ENCODE measurements at places on chromosomes 6 and 20. TPM values are rescaled to one million over a fixed set of nuclear protein-coding genes. Genes with fewer than 3 reads are reported as not detected.
A peak's percentile ranks its signal among the peaks of the same experiment; 100 is the strongest.

DNA sequence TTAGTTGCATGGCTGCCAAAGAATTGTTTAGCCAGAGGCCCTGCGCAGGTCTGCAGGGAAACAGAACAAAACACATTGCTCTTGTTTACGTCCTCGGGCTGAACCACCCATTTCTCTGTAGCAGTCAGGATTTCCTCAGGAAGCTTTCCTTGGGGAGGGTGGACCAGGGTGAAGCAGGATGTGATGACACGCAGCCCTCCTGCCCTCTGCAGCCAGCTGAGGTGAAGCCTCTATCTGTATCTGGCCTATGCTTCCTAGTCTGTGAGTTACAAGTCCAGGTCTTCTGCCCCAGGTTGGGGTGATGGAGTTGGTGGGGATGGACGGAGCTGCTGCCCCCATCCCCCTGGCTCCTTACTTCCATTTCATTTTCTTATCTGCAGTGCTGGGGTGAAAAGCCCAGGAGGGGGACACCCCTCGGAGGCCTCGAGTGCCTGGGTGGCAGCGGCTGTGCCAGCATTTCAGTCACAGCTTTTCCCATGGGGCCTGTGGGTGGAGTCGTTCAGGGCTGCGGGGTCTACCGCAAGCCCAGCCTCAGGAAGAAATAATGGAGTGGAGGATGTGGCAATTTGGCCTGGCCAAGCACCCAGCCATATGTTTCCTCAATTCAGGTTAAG is 24.9 kb downstream of the SASH1 start:
- peak; percentile 90 for DNase-seq

DNA sequence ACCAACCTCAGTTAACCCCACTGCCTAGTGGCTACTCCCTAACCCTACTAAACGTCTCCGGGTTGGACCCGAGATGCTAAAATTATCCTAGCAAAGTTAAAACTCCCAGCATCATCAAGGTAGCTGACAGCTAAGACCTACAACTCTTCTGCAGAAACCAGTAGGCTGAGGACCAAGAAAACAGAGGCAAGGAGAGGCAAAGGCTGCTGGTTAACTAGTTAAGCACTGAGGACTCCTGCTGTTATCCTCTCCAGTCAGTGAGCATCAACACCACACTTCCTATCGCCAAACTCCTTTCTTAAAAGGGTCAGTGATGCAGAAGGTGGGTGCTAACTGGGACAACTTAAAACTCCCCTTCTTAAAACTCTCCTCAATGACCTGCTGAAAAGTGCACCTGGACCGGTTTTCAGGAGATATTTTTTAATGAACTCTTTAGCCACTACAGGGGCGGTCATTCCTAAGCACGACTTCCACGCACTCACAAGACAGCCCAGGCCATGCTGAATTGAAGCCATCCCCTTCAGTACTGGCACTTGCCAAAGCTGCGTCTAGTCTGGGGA is 1.7 kb downstream of the TRERF1 start:
- DNase-seq: peak; percentile 21

Gene GPX5
- polyA plus RNA-seq: not detected

DNA sequence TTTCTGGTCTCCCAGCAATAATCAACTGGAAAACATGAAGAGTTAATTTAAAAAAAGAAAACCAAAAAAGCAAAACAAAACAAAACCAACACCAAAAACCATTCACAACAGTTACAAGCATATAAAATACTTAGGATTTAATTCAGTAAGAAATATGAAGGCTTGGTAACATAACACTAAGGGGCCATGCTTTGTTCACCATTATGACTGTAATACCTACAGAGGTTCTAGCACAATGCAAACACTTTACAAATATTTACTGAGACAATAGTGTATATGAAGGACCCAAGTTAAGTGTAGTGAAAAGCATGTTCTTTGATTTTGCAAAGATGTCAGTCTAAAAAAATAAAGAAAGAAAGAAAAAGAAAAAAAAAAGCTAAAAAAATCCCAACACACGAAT is 109.8 kb upstream of the EMILIN3 start:
- DNase-seq: no peak

Gene BANF2
- polyA plus RNA-seq: not detected

DNA sequence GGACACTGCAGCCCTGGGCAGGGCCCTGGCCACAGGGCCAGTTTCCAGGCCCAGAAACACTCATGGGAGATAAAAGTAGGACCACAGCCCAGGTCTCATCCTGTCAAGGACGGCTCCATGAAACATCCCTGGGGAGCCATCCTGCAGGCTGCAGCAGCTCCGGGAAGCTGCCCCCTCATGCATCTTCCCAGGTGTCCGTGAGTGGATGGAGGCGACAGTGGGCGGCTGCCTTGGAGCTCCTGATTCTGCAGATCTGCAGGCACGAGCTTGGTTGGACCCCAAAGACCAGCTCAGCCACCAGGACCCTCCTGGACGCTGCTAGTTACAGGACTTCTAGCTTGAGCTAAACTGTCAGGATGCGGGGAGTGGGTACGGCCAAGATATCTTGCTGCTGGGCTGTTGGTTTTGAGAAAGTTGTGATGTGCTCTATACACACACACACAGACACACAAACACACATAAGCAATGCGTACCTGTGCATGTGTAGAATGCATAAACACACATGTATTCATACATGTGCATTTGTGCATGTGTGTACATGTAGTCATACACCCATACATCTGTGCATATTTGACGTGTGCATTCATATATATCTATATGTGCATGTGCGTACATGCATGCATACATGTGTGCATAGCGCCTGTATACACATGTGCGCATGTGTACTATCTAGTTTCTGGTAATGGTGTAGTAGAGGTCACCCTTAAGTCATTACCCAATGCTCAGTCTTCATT is 297.8 kb downstream of the TAF4 start:
- DNase-seq: no peak

Gene C20orf204
- 0.52 TPM for polyA plus RNA-seq

GRCh38 chr6:23021487-23021886 is 452.1 kb downstream of the HDGFL1 start:
- DNase-seq: no peak

GRCh38 chr6:34301408-34301807 is 52.6 kb upstream of the SMIM29 start:
- peak; percentile 96 for DNase-seq

DNA sequence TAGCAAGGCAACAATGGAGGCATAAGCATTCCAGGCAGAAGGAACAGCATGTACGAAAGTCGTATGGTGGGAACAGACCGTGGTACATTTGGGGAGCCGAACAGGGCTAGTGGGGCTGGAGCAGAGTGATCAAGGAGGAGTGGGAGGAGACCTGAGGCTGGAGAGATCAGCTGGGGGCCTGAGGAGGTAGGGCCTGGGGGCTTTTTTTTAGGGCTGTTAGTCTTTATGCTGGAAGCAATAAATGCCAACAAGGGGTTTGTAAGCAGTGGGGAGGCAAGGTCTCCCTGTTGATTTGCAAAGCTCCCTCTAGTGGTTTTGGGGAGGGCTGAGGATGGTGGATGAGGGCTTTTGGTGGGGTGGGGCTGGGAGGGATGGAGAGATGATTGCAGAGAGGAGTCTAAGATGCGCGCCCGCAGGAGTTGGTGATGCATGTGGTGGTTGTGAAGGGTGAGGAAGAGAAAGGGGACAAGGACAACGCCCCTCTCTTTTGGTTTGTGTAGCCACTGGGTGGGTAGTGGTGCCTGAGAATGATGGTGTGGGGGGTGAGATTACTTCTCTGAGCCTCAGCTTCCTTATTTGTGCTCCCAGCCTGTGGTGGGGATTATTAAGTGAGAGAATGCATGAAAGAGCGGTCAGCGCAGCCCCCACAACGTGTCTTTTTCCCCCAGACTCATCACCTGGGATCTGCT is 74.1 kb upstream of the TOX2 start:
- DNase-seq: no peak

Gene CDC5L
- 28.0 TPM for polyA plus RNA-seq

DNA sequence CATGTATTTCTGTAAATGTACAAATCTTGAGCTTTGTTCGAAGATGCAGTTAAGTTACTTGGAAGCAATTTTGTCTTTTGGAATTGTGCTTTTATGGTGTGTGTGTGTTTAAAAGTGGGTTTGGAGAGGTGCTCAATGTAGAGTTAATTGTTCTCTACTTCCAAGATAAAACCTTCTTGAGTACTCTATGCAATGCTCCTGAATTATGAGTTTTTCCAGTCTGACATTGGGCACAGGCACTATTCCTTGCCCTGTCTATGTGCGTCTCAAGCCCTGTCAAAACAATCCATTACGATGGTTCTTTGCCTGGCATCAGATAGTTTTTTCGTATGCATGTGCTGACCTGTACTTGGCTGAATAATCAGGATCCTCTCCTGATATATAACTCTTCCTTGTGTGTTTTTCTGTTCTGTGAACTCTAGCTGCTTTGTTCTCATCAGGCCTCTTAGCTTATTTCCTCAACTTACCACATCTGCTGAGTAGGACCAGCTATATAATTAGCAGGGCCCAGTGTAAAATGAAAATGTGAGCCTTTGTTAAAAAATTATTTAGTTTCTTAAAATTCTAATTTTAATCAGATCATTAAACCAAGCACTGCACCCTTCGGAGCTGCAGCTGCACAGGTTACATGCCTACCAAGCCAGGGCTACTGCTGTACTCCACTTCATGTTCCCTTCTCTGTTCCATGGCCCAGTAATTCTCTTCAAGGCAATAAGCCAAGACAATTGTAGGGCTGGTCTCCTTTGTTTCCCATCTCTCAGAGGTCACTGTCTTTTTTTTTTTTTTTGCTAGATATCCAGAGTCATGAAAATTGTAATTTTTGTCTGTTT is 160.1 kb downstream of the ZFAND3 start:
- no peak for DNase-seq

DNA sequence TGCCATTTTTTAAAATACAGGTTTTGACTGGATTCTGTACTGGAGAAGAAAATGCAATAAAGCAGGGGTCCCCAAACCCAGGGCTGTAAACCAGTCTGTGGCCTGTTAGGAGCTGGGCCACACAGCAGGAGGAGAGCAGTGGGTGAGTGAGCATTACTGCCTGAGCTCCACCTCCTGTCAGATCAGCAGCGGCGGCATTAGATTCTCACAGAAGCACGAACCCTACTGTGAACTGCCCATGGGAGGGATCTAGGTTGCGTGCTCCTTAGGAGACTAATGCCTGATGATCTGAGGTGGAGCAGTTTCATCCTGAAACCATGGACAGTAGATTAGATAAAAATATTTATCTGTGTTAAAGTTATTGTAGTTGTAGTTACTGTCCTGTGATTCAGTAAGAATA is 21.1 kb upstream of the FBXO9 start:
- DNase-seq: no peak

GRCh38 chr6:160974304-160974771 is 17.2 kb upstream of the MAP3K4 start:
- DNase-seq: peak; percentile 92

DNA sequence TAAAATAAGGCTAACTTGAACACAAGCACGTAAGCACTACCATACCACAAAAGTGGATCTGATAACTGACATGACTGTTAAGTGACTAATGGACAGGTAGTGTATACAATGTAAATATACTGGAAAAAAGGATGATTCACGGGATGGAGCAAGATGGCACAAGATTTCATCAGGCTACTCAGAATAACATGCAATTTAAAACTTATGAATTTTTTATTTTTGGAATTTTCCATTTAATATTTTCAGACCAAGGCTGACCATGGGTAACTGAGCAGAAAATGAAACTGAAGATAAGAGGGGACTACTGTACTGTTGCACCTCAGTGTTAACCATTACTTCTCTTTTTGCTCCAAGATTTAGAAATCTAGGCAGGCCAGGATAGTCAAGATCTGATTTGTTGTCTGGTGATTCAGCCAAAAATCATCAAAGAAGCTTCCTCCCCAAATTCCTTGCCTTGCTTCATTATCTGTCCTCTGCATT is 45.4 kb downstream of the TPBG start:
- no peak for DNase-seq

- no peak for DNase-seq
Observed at GRCh38 chr20:36405255-36405654, 99.1 kb downstream of the DLGAP4 start.

DNA sequence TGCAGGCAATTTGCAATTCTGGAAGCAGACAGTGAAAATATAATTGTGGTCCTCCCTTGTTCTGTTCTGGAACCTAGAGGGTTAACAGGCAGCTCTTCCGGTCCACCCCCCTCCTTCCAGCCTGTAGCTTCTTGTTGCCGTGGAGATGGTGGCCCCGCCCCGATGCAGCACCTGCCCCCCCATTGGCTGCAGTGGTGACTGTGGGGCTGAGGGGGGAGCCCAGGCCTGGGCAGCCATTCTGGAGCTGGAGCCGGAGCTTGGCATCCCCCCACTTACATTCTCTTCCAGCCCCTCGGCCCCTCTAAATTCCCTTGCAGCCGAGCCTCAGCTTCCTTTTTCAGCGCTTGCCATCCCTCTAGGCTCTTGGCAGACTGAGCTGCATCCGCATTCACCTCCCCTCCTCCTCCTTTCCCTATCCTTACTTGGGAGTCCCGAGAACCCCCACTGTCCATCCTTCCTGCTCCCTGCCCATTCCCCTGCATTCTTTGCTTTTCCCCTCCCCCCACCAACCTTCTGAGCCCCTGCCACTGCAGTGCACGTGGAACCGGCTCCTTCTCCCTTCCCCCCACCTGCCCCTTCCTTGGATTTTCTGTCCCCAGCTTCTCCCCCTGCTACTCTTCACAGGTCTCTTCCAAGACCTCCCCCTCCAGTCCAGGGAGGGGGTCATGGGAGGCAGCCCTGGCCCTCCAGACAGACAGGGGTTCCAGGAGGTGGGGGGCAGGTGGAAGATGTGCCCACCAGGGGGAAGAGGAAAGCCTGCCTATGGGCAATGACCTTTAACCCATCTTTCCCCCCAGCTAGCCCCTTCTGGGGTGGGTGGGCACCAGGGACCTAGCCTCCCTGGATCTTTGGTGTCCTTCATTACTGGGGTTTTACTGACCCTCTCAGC is 11.4 kb downstream of the SYNGAP1 start:
- DNase-seq: peak; percentile 78

Gene EDN3
- 25.5 TPM for polyA plus RNA-seq

DNA sequence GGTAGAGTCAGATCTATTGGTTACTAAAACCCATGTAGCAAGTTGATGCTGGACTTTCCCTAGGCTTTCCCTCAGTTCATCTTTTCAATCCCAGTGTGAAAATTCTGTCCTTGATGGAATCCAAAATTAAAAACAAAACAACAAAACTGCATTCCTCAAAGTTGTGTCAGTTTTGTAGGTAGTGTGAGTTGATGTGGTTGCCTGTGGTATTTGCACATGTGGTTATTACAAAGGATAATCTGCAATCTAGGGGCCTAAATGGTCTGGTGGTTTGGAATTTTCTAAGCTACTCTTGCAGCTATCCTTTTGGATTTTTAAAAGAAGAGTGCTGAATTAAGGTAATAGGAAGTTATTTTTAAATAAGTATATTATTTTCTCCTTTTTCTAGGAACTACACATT is 132.2 kb upstream of the SCGN start:
- no peak for DNase-seq

- DNase-seq: no peak
Observed at GRCh38 chr20:26167499-26167898, 470.8 kb upstream of the ZNF337 start.

All from muscle of leg (tissue), 16 donors.